H7 (cell line): ENCODE measurements at places on chromosomes 13 and 19.
A peak's percentile ranks its signal among the peaks of the same experiment; 100 is the strongest.

GRCh38 chr13:77696879-77697216, 639 bp upstream of the SLAIN1 start:
- DNase-seq: no peak

- peak; percentile 37 for DNase-seq
Measured at GRCh38 chr19:52248241-52248640, 21.1 kb upstream of the ZNF766 start.

DNA sequence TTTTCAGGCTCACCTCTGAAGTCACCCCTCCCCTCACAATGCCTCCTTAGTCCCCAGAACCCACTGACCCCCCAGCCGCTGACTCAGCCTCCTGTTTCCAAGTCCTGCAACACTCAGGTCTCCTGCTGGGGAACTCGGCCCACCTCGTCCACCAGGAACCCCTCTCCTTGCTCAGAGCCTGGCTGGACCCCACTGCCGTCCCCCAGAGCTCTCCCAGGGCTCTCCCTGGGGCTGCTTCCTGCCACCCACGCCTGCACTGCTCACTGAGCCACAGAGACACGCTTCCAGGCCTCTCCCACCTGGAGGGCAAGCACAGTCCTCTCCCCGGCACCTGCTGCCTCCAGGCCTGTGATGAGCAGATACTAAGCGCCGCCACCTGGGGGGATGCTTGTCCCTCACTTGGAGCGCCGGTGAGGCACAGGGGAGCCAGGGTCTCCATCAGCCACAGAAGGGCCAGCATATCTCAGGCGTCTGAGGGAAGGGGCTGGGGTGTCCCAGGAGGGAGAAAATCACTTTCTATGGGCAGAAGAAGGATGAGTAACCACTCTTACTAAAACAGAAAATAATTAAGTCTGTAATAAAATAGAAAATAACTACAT, 53.8 kb downstream of the KLF2 start:
- no peak for DNase-seq

- no peak for DNase-seq
Measured at GRCh38 chr13:33639626-33640080, 178.3 kb upstream of the RFC3 start.

DNA sequence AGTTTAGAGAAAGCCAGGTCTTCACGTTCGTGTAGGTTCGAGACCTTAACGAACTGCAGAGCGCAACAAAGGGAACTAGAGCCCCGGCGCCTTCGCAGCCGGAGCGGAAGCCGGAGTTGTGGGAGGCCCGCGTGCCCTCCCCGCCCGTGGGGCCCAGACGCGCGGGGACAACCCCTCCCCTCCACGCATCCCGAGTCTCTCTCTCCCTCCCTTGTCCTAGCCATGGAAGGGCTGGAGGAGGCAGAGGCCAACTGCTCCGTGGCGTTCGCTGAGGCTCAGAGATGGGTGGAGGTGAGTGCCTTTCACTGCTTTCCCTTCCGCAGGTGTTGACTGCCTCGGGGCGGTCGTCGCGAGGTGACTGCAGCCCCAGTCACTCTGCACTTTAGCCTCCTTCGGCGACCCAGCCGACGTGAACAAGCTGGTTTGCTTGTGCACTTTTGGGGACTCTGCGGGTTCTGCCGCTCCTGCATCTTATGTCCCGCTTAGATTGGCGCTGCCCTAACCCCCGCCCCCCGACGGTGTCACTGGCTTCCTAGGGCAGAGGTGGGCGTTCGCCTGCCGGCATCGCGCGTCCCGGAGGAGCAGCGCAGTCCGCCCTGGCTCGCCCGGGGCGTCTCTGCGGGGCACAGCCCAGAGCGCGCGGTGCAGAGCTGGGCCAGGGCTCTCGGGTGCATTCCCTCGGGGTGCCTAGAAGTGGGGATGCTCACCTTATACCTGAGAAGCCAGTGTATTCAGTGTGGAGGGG, 478 bp downstream of the LMO7 start:
- peak; percentile 67 for DNase-seq

- peak; percentile 9 for DNase-seq
Measured at GRCh38 chr13:73401769-73402168, 343.0 kb downstream of the KLF5 start.

DNA sequence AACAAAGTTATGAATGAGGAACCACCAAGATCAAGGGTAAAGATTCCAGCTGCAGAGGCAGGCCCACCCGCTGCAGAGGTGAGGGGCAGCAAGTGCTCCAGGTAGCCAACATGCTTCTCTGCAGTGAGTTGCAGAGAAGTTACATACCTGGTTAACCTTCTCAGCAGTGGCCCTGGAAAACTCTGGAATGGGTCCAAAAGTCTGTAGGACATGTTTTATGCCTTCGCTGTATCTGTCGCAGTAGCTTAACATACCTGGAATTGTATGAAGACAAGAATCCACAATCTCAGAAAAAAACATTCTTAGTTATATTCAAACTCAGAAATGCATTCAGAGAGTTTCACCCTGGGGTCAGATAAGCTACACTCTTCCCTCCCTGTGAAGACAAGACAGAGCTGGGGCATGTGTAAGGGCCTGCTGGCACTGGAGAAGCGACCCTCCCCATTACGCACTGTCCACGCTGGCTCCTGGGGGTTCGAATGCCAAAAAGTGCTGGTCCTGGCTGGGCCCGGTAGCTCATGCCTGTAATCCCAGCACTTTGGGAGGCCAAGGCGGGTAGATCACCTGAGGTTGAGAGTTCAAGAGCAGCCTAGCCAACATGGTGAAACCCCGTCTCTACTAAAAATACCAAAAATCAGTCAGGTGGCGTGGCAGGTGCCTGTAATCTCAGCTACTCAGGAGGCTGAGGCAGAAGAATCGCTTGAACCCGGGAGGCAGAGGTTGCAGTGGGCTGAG, 121.0 kb downstream of the CRYL1 start:
- DNase-seq: no peak

- no peak for DNase-seq
Measured at GRCh38 chr19:29813642-29814041, 1.9 kb downstream of the CCNE1 start.

DNA sequence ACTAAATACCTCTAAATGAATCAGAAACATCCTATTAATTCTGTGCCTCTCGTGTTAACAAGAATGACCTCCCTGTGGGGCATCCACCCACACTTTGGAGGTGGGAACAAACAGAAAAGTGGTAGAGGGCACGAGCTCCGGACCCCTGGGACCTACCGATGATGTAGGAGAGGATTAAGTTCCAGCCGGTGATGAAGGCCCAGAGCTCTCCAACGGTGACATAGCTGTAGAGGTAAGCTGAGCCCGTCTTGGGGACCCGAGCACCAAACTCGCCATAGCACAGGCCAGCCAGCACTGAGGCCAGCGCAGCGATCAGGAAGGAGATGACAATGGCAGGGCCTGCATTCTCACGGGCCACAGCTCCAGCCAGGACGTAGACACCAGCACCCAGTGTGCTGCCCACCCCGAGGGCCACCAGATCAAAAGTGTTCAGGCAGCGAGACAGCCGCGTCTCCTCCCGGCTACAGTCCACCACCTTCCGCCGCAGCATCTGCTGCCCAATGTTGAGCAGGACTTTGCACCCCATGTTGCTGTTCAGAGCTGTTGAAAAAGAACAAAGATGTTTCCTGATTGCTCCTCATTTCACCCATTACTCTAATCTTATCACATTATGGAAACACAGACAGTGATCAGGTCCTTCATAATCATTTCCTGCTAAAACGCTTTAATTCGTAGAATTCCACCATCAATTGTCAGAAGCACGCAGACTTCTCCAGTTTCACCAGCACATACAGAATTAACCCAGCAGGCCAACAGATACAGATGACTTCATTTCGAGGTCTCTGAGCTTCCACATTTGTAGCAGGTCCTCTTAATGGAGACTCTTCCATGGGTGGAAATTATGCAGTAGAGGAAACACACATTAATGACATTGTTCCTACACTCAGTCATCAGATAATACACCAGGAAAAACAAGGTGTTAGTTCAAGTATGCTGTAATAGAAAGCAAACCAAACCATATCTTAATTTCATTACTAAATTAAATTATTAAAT, 59.5 kb downstream of the SLC7A1 start:
- no peak for DNase-seq
